ENCODE measurements at places on chromosomes 7 and 10.

DNA sequence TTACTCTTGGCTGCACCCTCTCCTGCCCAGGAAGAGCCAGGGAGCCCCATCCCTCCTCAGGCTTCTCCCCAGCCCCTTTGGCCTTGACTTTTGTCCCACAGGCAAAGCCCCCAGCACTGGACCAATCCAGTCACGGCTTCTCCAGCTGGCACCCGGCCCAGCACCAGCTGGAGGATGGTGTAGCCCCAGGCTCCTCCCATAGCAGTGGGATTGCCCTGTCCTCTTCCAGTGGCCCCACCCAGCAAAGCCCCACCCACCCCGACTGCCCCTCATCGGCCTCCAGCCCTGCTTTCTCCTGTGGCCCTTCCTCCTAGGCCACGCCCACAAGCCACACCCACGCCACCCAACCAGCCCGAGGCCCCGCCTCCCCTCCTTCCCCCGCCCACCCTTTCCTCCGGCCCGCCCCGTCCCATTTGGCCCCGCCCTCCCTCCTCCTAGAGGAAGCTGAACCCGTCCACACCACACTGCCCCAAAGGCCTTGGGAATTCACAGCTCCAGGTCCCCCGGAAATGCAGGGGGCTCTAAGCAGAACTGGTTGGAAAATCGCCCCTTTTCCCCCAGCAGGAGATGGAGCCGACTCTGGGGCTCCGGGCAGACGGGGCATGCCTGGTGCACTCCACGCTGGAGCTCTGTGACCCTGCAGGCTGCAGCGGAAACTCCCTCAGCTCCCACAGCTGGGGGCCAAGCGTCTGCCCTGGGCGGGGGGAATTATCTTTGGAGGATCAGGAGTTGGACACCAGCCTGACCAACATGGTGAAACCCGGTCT lies 25.2 kb downstream of the GET4 start:
- H3K36me3 ChIP-seq = peaks cover 8% of the 10 kb centered on the region
- no peak overlapping the region for H3K27ac ChIP-seq
- no peak overlapping the region for H3K4me3 ChIP-seq
- H3K27me3 ChIP-seq = no peaks in the 10 kb centered on the region
- peak; percentile 81 for DNase-seq
- no peaks in the 10 kb centered on the region for H3K4me1 ChIP-seq

DNA sequence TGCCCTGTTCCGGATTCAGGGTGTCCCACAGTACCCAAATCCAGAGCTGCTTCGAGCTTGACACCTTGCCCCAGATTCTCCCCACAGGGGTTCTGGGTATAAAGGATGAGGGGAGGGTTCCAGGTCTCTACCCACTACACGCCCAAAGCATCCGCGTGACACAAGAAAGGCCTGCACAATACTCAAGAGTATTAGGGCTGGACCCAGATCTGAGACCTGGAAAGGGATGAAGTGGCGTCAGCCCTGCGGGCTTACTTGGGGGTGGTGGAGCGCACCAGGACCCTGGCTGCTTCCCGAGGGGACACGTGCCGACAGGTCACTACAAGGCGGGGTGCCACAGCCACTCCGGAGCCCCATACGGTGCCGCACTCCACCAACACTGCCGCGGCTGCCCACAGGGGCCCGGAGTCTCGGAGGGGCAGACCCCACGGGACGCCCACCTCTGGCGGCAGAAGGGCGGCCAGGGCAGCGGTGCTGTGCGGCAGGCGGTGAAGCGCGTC lies 1.3 kb downstream of the TYSND1 start:
- H3K4me3 ChIP-seq = peak overlapping the region; percentile 83
- no peaks in the 10 kb centered on the region for H3K27me3 ChIP-seq
- H3K27ac ChIP-seq = peak overlapping the region; percentile 51
- H3K4me1 ChIP-seq = peaks cover 30% of the 10 kb centered on the region

DNA sequence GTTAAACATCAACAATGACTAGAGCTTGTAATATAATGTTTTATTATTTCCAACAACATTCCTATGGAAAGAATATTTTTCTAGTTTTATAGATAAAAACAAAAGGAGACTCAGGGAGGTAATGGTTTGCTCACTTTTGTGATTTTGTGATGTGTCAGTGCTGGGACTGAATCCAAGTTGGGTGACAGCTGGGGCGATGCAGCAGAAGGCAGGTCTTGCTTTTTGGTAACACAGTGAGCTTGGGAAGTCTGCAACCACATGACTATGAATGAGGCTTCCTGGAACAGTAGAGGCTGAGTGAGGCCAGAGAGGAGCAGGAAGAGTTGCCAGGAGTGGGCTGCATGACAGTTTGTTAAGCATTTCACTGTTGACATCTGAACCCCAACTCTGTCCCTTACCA lies 4.9 kb upstream of the YKT6 start:
- peaks cover 6% of the 10 kb centered on the region for H3K27me3 ChIP-seq
- no peak overlapping the region for H3K4me3 ChIP-seq
- H3K4me1 ChIP-seq = peaks cover 8% of the 10 kb centered on the region
- no peak for DNase-seq
- H3K27ac ChIP-seq = no peak overlapping the region

DNA sequence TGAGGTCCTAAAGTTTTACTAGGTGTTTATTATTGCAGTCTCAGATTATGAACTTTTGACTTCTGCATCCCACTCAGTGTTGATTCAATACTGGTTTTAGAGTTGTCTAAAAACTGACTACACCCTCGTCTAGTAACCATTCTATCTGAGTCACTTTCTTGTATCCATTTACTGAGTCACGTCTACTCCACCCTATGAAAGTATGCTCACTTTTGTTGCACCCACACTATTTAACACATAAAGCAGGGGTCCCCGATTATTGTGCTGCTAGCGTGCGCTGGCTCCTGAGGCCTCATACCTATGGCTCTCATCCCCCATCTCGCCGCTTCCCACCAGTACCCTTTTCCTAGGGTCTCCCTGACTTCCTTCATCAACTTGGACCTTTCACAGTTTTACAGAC lies 2.0 kb downstream of the SAMD9 start:
- H3K27ac ChIP-seq = peak overlapping the region; percentile 65
- H3K4me3 ChIP-seq = peak overlapping the region; percentile 54
- DNase-seq = peak; percentile 12
- peaks cover 58% of the 10 kb centered on the region for H3K4me1 ChIP-seq
- peaks cover 58% of the 10 kb centered on the region for H3K36me3 ChIP-seq
- H3K27me3 ChIP-seq = no peaks in the 10 kb centered on the region

- no peak for DNase-seq
- H3K4me3 ChIP-seq = no peak overlapping the region
- H3K36me3 ChIP-seq = peaks cover 39% of the 10 kb centered on the region
- H3K27me3 ChIP-seq = no peaks in the 10 kb centered on the region
- no peak overlapping the region for H3K27ac ChIP-seq
These were observed 9.6 kb upstream of the CYREN start for GRCh38 chr7:135180122-135180521.

DNA sequence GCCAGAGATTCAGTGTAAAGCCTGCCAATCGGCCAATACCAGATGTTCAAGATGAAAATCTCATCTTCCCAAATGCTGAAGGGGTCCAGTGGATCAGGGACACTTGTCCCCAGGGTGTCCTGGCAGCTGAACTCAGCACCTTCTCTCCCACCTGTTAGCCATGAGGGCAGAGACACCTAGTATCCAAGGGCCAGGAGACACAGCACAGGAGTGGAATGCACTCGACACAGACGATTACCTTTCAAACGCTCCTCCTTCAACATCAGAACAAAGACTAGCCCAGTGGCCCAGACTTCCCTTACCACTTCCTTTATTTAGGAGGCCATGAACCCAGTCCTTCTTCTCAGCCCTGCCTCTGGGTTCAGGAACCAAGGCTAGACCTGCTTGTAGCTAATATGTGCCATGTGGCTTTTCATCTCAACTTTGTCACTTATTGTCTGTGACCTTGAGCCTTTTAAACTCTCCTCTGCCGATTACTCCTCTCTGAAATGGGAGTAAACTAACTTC lies 180.3 kb upstream of the PLXNA4 start:
- no peak overlapping the region for H3K4me3 ChIP-seq
- no peak overlapping the region for H3K27ac ChIP-seq
- DNase-seq = no peak
- H3K27me3 ChIP-seq = no peaks in the 10 kb centered on the region
- peaks cover 6% of the 10 kb centered on the region for H3K4me1 ChIP-seq

DNA sequence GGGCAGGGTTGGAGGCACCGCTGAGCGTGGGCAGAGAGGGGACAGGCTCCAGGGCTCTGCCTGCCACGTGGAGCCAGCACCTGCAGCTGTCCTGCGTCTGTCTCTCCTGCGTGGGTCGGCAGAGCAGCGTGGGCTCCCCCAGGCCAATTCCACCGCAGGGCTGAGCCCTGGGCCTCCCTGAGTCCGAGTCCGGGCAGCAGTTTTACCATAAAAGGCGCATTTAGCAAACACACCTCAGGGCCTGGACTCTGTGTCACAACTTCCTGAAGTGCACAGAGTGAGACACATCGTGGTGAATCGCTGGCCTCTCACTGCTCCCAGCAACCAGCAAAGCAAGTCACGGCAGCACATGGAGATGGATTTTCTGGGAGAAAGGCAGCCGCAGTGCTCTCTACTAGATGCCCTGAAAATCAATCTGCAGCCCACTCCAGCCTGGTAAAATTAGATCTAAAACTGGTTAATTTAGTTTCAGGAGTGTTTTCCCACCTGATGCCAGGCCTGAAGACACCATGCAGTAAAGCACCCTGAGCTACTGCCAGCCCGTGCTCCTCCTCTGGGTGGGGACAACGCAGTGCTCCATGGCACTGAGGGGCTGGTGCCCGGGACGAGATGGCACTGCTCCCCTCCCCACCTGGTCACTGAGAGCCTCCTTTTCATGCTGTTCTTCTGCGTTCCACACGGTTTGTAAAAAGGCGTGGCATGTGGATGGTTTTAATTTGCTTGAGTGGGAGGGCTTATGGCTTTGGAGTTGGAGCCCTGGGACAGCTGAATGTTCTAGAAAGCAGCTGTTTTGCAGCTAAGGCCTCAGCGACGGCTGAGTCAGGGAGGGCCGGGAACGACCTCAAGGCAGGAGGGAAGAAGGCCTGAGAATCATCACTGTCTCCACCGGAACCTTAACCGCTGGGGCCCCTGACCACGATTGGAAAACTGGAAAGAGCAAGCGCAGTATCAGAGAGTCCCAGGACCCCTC lies 336.9 kb downstream of the ADARB2 start:
- no peak overlapping the region for H3K27ac ChIP-seq
- H3K4me1 ChIP-seq = no peaks in the 10 kb centered on the region
- H3K27me3 ChIP-seq = peaks cover 4% of the 10 kb centered on the region
- no peak overlapping the region for H3K4me3 ChIP-seq

- H3K4me3 ChIP-seq = no peak overlapping the region
- DNase-seq = no peak
- H3K4me1 ChIP-seq = peaks cover 7% of the 10 kb centered on the region
- H3K27me3 ChIP-seq = no peaks in the 10 kb centered on the region
These were observed 89.3 kb upstream of the ZNF746 start for GRCh38 chr7:149586646-149587645.

GRCh38 chr7:30800785-30801252 lies 29.6 kb downstream of the MINDY4 start:
- H3K27ac ChIP-seq = no peak overlapping the region
- no peaks in the 10 kb centered on the region for H3K36me3 ChIP-seq
- H3K27me3 ChIP-seq = no peaks in the 10 kb centered on the region
- peak; percentile 49 for DNase-seq

- H3K27ac ChIP-seq = no peak overlapping the region
- no peaks in the 10 kb centered on the region for H3K4me1 ChIP-seq
- H3K4me3 ChIP-seq = no peak overlapping the region
These were observed 233.1 kb upstream of the IGFBP3 start for GRCh38 chr7:46153951-46154787.
